Fibroblast of villous mesenchyme (primary cell): ENCODE measurements at places on chromosomes 2 and 18.

GRCh38 chr2:160993654-160994061, 166.6 kb upstream of the TANK start:
- DNase-seq = peak; percentile 7

GRCh38 chr2:49577041-49577440, 422.7 kb upstream of the FSHR start:
- DNase-seq = no peak

DNA sequence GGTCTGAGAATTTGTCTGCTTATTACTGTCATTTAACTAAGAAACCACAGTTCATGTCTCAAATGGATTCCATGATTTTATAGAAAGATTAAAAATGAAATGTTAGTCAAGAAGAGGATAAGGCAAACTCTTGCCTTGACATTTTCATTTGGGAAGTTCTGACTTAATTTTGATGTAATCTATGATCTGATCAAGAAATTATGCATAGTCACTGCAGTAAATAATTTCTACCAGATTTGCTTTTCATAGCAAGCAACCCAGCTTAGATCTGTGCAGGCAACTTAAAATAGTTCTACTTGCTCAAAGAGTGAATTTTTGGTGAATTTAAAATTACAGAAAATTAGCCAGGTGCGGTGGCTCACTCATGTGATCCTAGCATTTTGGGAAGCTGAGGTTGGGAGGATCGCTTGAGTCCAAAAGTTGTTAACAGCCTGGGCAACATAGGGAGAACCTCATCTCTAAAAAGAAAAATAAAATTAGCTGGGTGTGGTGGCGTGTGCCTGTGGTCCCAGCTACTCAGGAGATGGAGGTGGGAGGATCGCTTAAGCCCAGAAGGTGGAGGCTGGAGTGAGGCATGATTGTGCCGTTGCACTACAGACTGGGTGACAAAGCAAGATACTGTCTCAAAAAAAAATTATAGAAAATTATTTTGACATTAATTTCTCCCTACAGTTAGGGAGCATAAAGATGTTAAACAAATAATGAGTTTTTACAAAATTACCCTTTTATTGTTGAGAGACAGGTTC, 158.7 kb upstream of the MYO3B start:
- DNase-seq = no peak

- DNase-seq = no peak
Observed at GRCh38 chr2:190771726-190772125, 108.9 kb upstream of the GLS start.
